ENCODE measurements at places on chromosomes 12 and 14.

- no peaks in the 10 kb centered on the region for H3K27me3 ChIP-seq
- DNase-seq: no peak
- no peaks in the 10 kb centered on the region for H3K4me1 ChIP-seq
- H3K36me3 ChIP-seq: no peaks in the 10 kb centered on the region
- no peak overlapping the region for H3K27ac ChIP-seq
Observed at GRCh38 chr14:46661728-46662127, 10.1 kb upstream of the RPL10L start.

DNA sequence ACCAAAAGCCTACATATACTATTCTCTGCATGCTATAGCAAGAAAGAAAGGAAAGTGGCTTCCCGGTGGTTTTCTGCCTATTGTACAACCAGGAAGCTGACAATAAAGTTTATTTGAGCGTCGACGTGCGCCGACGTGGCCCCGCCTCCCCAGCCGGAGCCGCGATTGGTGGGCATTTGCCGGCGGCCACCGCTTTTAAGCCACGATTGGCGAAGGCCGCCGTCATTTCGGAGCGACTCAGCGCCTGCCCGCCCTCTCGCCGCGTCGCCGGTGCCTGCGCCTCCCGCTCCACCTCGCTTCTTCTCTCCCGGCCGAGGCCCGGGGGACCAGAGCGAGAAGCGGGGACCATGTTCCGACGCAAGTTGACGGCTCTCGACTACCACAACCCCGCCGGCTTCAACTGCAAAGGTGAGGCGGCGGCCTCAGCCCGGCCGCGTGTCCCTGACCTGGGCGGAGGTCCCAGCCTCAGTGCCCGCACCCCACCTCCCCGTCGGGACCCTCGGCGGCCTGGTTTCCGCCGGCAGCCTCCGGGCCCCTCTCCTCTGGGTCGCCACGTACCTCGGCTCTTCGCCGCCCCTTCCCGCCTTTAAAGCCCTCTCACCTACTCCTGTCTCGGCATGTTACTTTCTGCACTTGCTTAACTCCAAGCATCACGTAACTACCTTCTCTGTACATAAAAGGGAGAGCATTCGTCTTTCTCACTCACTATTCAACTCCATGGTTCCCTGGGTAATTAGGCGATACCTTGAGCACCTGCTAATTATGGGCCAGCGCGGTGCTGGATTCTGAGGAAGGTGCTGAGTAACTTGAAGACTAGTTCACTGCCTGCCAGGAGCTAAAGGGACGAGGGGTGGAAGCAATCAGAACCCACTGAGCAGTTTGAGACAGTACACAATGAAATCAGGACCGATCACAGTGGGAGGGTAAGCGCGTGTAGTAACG is at the start of gene RTRAF:
Gene RTRAF (plus strand): TSS at position 254 of the 942 bp plus-strand sequence. CDS start 94 bp downstream, at position 348.
- H3K4me1 ChIP-seq: peaks cover 7% of the 10 kb centered on the region
- peak within 1 kb of the TSS; percentile 83 for H3K27ac ChIP-seq

GRCh38 chr12:75596406-75596805 is 85.0 kb upstream of the KRR1 start:
- H3K27ac ChIP-seq: no peak overlapping the region
- no peaks in the 10 kb centered on the region for H3K4me1 ChIP-seq
- H3K4me3 ChIP-seq: no peak overlapping the region
- H3K27me3 ChIP-seq: no peaks in the 10 kb centered on the region

DNA sequence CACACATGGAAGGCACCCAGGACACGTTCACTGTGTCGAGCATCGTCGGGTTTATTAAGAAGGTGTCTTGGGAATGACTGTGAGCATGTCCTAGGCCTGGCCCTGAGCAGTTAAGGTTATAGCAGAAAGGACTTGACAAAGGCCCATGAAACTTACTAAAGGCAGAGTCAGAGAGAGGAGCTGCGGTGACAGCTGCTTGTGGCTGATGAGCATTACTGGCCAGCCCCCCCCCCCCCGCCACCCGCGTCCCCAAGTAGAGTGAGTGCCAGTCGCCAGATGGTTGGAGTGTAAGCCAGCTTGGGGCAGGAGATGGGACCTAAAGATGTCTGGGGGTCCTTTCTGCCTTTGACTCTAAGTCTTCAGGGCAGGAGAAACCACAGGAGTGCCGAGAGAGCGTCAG is 169.9 kb downstream of the TSPAN9 start:
- no peak for DNase-seq
- H3K4me1 ChIP-seq: peaks cover 8% of the 10 kb centered on the region
- H3K27ac ChIP-seq: no peak overlapping the region
- H3K36me3 ChIP-seq: no peaks in the 10 kb centered on the region
- H3K4me3 ChIP-seq: no peak overlapping the region

DNA sequence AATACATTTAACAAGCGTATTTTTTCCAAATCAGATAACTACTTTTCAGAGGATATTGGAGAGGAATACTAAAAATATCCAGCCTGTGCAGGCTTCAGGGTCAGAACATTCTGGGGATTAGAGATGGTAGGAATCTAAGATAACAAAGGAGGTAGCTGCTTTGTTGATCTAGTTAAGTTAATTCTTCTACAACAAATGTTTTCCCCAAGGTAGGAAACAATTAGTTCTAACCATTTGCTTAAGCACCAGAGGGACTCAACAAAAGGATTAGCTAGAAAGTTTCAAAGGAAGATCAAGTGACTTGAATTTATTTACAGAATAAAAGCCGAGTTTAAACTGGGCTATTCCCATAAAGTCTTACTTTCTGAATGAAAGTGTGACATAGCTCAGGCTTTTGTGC is 524.2 kb downstream of the TMTC2 start:
- no peaks in the 10 kb centered on the region for H3K36me3 ChIP-seq
- no peak overlapping the region for H3K27ac ChIP-seq
- H3K4me1 ChIP-seq: no peaks in the 10 kb centered on the region
- no peaks in the 10 kb centered on the region for H3K27me3 ChIP-seq
- no peak overlapping the region for H3K4me3 ChIP-seq
- DNase-seq: no peak

DNA sequence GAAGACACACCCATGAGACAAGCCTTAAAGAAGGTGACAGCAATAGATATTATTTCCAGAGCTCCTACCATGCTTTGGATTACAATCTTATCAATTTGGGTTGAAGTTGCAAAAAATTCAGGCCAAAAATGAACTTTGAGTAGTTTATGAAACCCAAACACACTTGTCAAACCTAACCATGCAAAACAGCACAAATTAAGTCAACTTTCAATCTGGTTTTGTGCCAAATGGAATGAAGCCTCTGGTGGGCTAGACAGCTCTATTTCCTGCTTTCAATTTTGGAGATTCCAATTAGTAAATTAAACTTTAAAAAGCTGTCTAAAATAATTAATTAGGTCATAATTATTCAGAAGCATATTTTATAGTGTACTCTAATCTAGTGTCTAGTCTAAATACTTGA is 203.4 kb downstream of the SYT1 start:
- H3K4me1 ChIP-seq: no peaks in the 10 kb centered on the region
- no peak overlapping the region for H3K4me3 ChIP-seq
- H3K36me3 ChIP-seq: no peaks in the 10 kb centered on the region
- no peak for DNase-seq
- H3K27me3 ChIP-seq: no peaks in the 10 kb centered on the region
- H3K27ac ChIP-seq: no peak overlapping the region

DNA sequence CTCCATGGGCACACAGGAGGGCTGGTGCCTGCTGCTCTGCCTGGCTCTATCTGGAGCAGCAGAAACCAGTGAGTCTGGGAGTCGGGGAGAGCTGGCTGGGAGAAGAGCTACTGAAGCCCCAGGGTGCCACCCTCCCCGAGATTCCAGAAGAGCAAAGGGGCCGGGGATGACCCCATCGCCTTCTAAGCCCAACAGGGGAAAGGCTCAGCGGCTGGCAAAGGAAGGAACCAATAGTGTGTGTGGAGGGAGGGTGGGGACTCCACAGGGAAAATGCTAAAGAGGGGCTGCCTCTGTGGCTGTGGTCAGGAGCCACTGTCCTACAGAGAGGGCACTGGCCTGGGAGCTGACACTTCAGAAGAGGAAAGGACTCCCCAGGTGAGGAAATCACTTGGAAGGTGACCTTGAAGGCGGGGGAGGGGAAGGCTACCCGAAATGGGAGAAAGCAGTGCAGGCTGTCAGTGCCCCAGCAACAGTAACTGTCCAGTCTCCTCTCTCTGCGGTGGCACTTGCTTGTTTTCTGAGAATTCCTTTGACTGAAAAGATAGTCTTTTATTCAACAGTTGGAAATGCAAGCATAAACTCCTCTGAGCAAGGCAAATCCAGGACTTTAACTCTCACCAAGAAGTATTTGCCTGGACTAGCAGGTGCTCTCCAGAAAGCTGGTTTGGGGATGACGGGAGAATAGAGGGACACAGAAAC is 552 bp downstream of the TAPBPL start:
- peak overlapping the region; percentile 89 for H3K4me3 ChIP-seq
- peaks cover 44% of the 10 kb centered on the region for H3K4me1 ChIP-seq

DNA sequence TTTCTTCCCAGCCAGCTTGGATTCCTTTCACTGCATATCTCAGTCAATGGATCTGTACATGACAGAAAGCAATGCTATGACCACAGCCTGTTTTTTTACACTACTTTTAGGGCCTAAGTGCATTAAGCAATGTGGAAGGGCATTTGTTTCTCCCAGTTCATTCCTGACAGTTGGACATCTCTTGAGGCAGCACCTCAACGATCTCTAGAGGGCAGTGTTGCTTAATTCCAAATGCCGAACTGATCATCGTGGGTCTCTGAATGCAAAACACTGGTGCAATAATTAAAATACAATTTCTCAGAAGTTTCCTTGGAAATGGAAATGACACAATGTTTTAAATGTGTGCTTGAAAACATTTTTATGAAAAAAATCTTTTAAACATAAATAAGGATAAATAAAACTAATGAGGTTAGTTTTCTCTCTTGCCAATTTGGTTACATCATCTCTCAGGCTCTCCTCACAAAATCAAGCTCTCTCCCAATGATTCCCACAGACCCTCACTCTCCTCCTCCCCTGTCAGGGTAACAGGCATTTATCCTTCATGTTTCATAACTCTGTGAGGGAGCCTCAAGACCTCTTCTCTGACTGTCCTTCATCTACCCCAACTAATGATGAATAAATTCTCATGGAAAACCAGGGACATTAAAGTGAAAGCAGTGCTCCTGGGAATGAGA is 192.4 kb upstream of the SLC16A7 start:
- H3K27ac ChIP-seq: no peak overlapping the region
- H3K4me1 ChIP-seq: no peaks in the 10 kb centered on the region
- H3K4me3 ChIP-seq: no peak overlapping the region
- H3K27me3 ChIP-seq: no peaks in the 10 kb centered on the region

GRCh38 chr12:76020281-76020680 is 11.3 kb downstream of the PHLDA1 start:
- peak; percentile 75 for DNase-seq
- H3K4me3 ChIP-seq: no peak overlapping the region
- peak overlapping the region; percentile 92 for H3K27ac ChIP-seq
- no peaks in the 10 kb centered on the region for H3K36me3 ChIP-seq
- no peaks in the 10 kb centered on the region for H3K27me3 ChIP-seq

- H3K36me3 ChIP-seq: peaks cover 7% of the 10 kb centered on the region
- H3K27ac ChIP-seq: no peak overlapping the region
- H3K27me3 ChIP-seq: no peaks in the 10 kb centered on the region
Observed at GRCh38 chr14:105363847-105364708, 34.3 kb upstream of the TEX22 start.

- H3K4me1 ChIP-seq: peaks cover 20% of the 10 kb centered on the region
- no peaks in the 10 kb centered on the region for H3K27me3 ChIP-seq
- no peaks in the 10 kb centered on the region for H3K36me3 ChIP-seq
Observed at GRCh38 chr14:89702073-89702875, 252.3 kb downstream of the EFCAB11 start.

GRCh38 chr12:13486794-13487193 is 290.3 kb downstream of the EMP1 start:
- no peak overlapping the region for H3K4me3 ChIP-seq
- no peaks in the 10 kb centered on the region for H3K36me3 ChIP-seq
- H3K4me1 ChIP-seq: no peaks in the 10 kb centered on the region
- no peak overlapping the region for H3K27ac ChIP-seq
- no peak for DNase-seq

- no peaks in the 10 kb centered on the region for H3K4me1 ChIP-seq
- no peaks in the 10 kb centered on the region for H3K27me3 ChIP-seq
- no peaks in the 10 kb centered on the region for H3K36me3 ChIP-seq
- DNase-seq: no peak
- H3K4me3 ChIP-seq: no peak overlapping the region
Observed at GRCh38 chr12:58368001-58368400, 426.6 kb downstream of the ATP23 start.

GRCh38 chr14:29895591-29896083 is 32.0 kb downstream of the PRKD1 start:
- no peak overlapping the region for H3K27ac ChIP-seq
- no peaks in the 10 kb centered on the region for H3K4me1 ChIP-seq
- H3K27me3 ChIP-seq: no peaks in the 10 kb centered on the region
- no peak for DNase-seq

DNA sequence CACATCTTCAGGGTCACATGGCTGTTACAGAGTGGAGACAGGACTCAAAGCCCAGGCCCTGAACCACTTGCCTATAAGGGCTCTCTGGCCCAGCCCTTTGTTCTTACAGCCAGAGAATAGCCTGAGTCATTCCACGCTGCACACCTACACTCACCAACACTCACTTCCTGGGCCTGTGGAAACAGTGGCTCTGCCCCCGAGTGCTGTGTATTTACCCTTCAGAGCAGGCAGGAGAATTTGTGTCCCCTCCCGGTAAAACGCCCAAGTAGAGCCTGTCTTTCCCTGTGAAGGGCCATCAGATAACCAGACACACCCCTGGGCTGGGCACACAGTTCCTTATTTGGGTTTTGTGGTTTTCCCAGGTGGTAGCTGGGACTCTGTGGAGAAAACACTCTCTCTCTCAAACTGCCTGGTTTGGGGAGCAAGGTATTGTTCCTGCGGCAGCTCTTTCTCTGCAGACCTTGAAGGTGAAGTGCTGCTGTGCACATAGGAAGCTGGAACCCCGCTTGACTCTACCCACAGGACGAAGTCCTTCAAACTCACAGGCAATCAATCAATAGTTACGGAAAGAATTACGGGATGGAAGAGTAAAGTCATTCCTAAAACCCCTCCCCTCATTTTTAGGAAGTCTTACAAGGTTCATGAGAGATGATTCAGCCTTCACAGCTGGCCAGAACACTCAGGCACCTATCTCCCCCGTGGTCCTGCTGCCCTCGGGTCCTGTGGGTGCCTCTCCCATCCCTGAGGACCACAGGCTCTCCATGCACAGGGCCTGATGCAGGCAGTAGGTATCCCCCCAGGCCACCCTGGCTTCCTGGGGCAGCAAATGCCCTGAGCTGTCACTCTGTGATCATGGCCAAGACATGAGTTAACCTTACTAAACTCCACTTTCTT is 20.3 kb downstream of the FIGNL2 start:
- H3K4me3 ChIP-seq: no peak overlapping the region
- H3K27me3 ChIP-seq: peaks cover 2% of the 10 kb centered on the region
- H3K27ac ChIP-seq: no peak overlapping the region
- H3K4me1 ChIP-seq: peaks cover 30% of the 10 kb centered on the region

GRCh38 chr14:88364710-88365413 is 20.6 kb upstream of the SPATA7 start:
- no peaks in the 10 kb centered on the region for H3K36me3 ChIP-seq
- no peak overlapping the region for H3K27ac ChIP-seq
- no peak for DNase-seq
- H3K4me1 ChIP-seq: no peaks in the 10 kb centered on the region

All from natural killer cell (primary cell).